T-helper 2 cell treated with Interferon-gamma antibody and Interleukin-4, amounts not matched to agents 5 μg/mL and 100 μg/mL, for 36 hours (primary cell): ENCODE measurements at places on chromosomes 3 and 15.

GRCh38 chr15:91116113-91117067 lies 16.3 kb downstream of the SV2B start:
- DNase-seq = no peak

DNA sequence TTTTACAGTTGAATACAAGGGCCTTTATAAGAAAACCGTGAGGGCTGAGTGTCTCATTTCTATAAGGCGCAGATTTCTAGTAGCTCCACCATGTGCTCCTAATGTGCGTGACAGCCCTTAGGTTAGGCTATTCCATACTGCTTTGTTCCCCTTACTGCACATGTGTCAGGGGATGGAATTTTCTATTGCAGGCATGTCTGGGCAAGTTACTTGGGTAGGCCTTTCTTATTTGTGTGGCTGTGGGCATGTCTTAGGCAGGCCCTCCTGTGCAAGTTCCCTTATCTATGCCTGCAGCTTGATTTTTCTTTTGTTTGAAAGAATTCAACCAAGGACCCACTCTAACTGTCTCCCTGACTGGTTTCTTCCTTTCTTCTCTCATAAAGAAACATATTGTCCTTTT lies 434.2 kb upstream of the CNTN3 start:
- DNase-seq = no peak

GRCh38 chr3:38173834-38174418 lies 8.6 kb downstream of the OXSR1 start:
- no peak for DNase-seq

DNA sequence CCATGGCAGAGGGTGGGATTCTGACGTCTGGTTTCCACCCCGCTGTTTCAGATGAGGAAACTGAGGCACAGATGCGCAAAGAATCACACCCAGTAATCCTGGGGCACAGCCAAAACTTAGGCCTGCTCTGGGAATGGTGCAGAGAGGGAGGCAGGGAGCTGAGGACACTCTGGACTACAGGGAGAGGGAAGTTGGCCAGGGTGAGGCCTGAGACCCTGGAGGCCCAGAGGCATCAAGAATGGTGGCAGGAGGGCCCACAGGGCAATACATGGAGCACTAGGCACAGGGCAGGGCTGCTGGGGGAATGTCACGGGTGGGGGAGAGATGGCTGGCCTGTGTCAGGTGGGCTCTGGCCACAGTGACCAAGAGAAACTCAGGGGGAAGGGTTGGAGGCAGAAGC lies 63.6 kb downstream of the TLE3 start:
- DNase-seq = no peak

DNA sequence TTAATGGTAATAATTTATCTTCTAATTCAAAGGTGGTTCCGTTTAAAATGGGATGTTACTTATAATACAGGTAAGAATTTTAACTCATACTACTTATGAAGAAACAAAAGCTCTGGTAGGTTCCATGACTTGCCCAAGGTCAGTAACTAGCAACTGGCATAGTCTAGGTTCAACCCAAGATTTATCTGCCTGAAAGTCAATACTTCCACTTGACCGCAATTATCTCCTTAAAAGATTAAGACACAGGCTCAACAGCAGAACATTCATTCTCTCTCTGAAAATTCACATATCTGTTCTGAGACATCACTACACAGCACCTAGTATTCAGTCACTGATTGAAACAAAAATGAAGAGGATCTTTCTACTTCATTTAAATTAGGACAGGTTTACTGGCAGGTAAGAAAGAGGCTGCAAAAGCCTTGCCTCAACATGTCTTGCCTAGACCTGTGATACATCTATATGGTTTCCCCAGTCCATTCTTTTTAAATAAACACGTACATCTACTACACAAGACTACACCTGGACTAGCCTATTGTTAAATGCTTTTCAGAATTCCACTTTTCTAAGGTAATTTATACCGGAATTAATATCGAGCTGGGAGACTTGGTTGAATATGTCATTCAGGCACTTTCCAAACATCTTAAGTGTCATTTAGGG lies 1.2 kb downstream of the CSNK1G1 start:
- no peak for DNase-seq

GRCh38 chr15:62850791-62851291 lies 191.7 kb upstream of the TPM1 start:
- DNase-seq = no peak

- DNase-seq = no peak
These were observed 237.7 kb downstream of the SLCO3A1 start for GRCh38 chr15:92091155-92091734.
